ENCODE measurements at places on chromosomes 1 and 21.

GRCh38 chr1:78303620-78304019 is 187.2 kb upstream of the PTGFR start:
- DNase-seq = no peak

- DNase-seq = no peak
Observed at GRCh38 chr1:23452011-23452411, 27.5 kb upstream of the TCEA3 start.

GRCh38 chr21:43602266-43603232 is 56.7 kb downstream of the HSF2BP start:
- no peak for DNase-seq

GRCh38 chr1:33365560-33365997 is 44.7 kb upstream of the A3GALT2 start:
- DNase-seq = peak; percentile 73

DNA sequence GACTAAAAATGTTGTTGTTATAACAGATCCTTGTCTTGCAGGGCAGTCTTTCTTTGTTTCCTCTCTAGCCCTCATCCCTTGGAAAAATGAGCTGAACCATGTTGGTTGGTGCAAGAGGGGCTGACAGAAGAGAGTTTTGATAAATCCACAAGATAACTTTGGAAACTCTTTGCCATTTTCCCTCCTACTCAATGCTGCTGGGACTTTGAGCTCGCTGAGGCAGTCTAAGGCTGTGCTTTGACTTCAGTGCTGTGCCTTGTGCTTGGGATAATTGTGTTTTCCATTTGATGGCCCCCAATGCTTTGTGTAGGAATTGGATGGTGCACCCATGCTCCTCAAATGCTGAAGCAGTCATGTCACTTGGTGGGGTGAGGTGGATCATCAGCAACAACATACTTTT is 31.7 kb downstream of the ST6GALNAC3 start:
- no peak for DNase-seq

DNA sequence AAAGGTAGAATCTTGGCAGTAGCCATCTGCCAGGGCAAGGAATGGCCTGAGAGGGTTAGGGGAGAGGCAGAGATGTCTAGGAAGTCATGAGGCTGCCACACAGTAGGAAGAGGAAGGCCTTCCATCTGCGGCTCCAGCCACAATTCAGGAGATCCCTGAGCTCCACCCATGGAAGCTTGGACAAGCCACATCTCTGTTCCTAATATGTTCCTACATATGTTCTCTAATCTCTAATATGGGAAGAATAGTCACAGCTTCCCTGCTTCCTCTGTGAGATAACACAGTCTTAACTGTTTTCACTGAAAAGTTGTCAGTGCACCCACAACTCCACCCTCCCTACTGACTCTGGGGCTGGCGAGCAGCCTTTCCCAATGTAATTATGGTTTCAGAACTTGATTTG is 109.5 kb downstream of the CDC7 start:
- DNase-seq = no peak

GRCh38 chr21:44875316-44875700 is 1.8 kb upstream of the PTTG1IP start:
- DNase-seq = no peak

DNA sequence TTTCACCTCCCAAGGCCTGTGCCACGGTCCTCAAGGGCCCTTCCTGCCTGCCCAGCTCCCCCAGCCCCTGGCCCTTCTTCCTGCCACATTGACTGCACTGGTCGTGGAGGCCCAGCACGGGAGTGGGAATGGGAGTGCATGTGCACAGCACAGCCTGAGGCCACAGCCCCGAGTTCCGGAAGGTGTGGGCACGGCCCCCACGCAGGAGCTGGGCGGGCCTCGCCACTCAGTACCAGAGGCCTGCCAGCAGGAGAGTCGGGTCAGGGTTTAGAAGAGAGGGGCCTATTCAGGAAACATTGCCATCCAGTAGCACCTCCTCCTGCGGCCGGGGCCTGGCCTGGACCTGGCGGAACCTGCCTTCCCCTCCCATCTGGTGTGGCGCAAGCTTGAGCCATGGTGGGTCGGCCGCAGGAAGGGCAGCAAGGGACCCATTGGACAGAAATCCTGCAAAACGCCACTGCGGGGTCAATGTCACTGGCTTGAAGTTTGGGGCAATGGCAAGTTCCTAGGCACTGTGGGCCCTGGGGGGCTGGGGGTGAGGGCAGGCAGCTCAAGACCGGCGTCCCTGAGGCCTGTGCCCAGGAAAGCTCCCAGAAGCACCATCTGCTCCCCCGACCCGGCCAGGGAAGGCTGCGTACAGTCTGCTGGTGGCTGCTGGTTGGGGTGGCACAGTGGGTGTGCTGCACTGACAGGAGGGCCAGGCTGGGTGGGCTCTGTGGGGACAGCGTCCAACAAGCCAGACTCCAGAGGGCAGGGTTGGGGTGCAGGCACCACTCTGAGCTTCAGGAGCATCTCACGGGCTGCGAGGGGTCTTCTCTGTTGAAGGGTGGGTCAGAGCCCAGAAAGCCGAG is 1.8 kb upstream of the TMEM52 start:
- DNase-seq = no peak

GRCh38 chr21:17889171-17889570 is 70.0 kb upstream of the C21orf91 start:
- DNase-seq = no peak

- no peak for DNase-seq
Observed at GRCh38 chr1:44707112-44707881, 23.7 kb downstream of the RNU5D-1 start.

DNA sequence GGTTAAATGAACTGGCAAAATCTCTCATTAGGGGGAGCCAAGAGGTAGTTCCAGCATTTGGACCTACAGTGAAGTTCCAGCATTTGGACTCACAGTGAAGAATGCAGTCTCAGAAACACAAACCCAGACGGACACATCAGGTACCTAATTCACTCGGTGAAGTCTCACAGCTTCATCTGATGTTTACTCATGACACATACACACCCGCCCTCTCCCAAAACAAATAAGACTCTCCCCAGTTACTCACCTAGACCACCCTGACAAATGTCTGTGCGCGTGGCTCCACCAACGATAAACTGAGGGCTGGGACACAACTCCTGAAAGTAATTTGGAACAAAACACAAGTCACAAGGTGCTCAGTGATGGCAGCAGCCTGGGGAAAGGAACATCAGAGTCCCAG is 11.4 kb downstream of the CAPN8 start:
- no peak for DNase-seq

DNA sequence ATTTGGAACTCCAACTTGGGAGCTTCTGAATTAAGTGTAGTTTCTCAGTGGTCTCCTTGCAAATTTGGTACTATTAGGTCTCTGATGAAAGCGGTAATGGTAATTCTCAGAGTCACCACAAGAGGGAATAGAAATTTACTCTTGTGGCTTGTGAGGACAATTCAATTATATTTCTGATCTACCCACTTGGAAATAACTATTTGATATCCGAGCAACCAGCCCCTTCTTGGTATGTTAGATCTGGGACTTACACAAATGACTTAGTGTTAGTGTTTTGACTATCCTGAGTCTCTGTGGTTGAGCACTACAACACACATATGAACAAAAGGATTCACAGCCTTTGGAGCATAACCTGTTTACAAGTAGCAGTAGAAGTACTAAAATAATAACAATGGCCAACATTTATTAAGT is 68.1 kb downstream of the RPS6KA1 start:
- DNase-seq = peak; percentile 57

GRCh38 chr21:44375761-44376241 is 22.4 kb downstream of the TRPM2 start:
- DNase-seq = no peak

- no peak for DNase-seq
Observed at GRCh38 chr1:170685166-170685565, 21.2 kb downstream of the PRRX1 start.

DNA sequence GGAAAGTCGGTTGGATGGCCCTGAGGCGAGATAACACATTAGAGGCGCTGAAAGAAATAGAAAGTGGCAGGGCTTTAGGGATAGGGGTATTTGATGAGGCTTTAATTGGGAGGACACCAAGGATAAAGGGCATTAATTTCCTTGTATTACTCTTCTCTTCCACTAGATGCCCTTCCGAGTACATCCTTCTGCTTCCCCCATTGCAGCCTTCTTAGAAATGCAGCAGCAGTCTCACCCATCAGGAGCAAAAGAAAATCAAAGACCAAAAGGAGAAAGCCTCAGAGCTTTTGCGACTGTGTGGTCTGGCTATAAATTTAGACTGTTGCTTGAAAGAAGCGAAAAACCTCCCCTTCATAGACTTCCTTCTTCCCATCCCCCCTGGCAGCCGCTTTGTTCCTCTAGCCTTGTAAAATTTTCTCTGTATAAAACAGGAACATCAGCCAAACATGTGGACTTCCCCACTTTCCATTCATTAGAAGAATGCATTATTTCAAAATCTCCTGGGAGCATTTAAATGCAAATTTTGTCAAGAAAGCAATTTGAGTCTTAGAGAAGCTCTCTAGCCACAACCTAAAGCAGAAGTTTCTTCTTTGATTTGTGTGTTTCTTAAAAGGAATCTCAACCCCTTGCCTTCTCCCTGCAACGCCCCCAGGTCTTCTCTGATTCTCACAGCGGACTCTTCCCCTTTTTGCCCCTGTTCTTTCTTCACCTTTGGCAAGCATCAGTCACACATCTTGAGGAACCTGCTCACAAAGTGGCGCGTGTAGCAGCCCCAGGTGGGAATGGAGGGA is 76.6 kb downstream of the NDUFS5 start:
- DNase-seq = peak; percentile 79

DNA sequence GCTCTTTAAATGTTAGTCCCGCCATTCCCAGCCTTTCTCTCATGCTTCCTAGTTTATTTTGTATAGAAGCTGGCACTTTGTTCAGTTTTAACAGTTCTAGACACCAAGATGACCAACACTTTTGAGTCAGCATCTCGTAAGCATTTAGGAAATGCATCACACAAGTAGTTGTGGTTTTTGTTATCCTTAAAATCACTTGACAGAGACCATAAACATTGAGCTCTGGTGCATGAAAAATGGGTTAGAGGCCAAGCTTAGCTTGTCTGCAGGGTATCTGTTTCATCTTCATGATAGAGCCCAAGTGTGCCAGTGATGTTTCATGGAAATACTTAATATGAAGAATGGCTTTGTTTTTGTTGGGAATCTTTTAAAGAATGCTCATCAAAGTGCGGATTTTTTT is 159.7 kb downstream of the DISP1 start:
- DNase-seq = no peak

- no peak for DNase-seq
Observed at GRCh38 chr1:191508239-191508638, 650.0 kb upstream of the RGS18 start.

- no peak for DNase-seq
Observed at GRCh38 chr1:178953538-178954324, 72.0 kb upstream of the FAM20B start.

DNA sequence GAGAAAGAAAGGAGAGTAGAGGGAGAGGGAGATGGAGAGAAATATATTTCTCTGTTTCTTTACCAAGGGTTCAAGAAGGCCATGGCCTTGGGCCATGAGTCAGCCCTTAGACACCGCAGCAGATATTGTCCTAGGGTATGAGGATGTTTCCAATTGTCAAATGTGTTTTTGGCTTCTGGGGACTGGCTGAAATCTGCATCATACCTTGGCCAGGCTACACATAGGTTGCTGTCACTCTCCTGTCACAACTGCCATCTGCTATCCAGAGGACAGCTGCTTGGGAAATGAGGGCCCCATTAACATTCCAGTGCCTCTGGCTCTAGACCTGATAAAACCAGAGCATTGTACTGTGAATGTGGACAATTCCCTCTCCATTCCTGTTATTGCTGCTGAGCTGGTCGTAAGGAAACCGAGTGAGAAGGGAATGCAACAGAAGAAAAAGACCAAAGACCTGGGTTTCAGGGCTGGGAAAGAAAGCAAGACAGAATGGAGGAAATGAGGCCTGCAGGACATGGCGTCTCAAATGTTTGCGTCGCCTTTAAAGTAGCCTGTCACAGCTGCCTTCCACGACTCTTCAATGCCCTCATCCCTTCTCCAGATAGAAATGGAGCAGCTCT is 8.8 kb upstream of the PIGC start:
- no peak for DNase-seq

DNA sequence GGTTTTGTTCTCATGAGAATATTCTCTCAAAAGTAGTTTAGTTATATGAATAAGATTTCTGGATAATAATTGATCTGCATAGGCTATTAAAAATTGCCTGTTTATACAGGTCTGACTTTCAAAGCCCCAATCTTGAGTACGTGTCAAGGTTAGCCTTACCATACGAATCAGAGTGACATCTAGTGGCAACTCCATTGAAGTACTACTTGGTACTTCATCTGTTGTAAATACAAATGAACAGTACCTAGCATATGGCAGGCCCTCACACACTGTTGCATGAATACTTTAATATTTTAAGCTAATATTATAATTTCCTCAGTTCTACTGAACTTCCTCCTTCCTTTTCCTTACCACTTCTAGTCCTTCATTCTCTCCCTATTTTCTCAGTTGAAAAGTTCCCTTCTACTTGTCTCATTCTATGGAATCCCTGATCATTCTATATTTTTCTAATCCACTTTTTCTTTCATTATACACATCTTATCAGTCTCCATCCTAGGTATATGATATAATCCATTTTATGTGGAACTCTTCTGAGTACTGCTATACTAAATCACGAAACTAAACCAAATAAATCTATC is 101.2 kb downstream of the AKT3 start:
- DNase-seq = peak; percentile 81

DNA sequence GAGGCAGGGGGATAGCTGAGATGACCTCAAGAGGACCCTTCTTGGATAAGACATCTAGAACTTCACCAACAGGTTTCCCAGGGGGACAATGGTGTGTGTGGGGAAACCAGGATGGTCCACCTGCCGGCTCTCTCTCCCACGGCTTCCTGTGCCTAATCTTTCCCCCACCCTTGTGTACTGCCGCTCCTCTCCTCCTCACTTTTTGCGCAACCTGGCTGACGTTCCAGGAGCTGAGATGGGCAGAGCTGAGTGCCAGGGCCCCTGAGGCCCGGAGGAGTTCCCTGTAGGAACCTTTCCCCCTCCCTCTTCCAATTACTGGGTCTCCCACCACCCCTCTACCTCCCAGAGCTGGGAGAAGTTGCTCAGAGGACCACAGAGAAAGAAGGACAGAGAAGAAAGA is 6.9 kb downstream of the SLC26A9 start:
- no peak for DNase-seq

- DNase-seq = peak; percentile 93
Observed at GRCh38 chr1:24374891-24375786, 38.4 kb downstream of the STPG1 start.

DNA sequence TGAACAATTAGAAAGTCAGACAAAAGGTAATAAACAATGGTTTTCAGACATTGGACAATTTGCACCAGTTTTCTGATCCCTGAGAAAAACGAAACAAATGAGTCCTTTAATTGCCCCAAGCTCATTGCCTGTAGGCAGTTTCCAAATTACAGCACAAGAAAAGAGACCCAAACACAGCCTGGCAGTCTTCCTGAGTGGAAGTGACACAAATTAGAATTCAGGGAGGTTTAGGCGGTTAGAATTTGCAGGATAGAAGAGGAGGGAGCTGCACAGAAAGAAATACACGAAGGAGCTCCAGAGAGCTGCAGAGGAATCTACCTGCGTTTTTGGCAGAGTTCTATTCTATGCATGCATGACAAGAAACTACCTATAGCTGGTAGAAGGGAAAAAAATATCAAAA is 115.7 kb downstream of the PIGK start:
- no peak for DNase-seq

Measured in cerebellum (tissue), 4 donors.